ENCODE measurements at places on chromosomes 16 and 17.

DNA sequence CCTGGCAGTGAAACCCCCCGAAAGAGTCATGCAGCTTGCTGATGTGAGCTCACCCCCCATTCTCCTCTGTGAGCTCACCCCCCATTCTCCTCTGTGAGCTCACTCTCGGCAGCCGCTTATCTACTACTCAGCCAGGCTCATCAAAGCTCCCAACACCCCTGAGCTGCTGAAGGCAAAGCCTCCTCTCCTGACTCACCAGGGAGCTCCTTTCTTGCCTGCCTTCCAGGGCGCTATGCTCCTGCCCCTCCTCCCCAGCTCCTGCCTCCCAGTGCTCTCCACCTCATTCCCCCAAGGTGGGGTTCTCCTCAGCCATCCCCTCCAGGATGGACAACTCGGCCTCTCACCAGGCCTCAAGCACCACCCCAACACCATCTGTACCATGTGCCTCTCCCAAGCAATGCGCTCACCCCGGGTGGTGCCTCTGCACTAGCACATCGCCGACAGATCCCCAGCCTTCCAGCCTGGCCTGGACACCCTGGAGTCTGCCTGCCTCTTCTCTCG lies 27.7 kb upstream of the FAAP100 start:
- DNase-seq, result peak; percentile 74

DNA sequence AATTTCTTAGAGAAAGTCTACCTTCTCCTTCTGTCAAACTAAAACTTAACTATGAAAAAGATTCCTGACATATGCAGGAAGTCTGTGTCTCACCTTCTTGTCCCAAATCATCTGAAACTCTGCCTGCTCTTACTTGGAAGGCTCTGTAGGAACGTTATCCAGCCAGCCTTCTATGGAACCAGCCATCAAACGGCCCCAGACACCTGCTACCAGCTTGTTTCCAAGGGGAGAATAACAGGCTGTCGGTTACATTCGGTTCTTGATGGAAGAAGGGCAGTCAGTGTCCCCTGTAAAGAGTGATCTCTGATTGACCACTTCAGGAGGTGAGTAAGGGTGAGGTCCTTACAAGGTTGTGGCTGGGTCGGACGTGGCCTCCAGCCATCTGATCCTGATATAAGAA lies 1.7 kb downstream of the ADAMTS18 start:
- DNase-seq, result no peak

DNA sequence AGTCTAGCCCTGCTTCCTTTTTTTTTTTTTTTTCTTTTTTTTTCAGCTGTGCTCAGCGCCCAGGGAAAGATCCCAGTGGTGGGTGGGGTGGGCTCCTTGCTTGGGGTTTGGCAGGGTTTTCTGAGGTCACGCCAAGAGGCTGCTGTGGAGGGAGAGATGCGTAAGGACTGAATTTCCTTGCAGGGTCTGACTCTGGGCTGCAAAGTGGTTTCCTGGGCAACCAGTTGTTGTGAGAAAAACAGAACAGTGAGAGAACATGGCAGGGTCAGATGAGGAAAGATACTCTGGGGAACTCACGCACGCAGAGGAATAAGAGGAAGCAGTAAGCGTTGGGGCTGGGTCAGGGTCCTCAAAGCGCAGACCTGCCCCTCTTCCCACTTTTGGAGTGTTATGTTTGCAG lies 119.5 kb downstream of the IRF8 start:
- DNase-seq, result no peak

DNA sequence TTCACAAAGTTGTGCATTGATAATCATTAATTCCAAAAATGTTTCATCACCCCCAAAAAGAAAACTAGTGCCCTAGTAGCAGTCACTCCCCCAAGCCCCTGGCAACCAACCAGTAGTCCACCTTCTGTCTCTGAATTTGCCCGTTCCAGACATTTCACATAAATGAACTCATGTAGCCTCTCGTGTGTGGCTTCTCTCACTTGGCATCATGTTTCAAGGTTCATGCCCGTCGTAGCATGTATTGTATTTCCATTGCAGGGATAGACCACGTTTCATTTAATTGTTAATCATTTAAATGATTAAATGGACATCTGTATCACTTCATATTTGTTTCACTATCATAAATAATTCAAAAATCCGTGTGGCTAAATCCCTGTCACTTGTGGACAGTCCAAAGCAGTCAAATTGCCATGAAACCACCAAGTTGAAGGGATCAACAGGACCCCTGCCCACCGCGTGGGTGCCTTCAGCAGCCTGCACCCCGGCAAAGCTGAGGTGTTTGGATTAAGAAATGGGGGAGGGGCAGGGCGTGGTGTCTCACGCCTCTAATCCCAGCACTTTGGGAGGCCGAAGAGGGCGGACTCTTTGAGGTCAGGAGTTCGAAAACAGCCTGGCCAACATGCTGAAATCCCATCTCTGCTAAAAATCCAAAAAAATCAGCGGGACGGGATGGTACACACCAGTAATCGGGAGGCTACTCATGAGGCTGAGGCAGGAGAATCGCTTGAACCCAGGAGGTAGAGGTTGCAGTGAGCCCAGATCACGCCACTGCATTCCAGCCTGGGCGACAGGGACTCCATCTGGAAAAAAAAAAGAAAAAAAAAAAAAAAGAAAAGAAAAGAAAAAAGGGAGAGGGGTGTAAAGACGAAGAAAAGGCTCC lies 8.7 kb upstream of the FLYWCH2 start:
- no peak for DNase-seq

DNA sequence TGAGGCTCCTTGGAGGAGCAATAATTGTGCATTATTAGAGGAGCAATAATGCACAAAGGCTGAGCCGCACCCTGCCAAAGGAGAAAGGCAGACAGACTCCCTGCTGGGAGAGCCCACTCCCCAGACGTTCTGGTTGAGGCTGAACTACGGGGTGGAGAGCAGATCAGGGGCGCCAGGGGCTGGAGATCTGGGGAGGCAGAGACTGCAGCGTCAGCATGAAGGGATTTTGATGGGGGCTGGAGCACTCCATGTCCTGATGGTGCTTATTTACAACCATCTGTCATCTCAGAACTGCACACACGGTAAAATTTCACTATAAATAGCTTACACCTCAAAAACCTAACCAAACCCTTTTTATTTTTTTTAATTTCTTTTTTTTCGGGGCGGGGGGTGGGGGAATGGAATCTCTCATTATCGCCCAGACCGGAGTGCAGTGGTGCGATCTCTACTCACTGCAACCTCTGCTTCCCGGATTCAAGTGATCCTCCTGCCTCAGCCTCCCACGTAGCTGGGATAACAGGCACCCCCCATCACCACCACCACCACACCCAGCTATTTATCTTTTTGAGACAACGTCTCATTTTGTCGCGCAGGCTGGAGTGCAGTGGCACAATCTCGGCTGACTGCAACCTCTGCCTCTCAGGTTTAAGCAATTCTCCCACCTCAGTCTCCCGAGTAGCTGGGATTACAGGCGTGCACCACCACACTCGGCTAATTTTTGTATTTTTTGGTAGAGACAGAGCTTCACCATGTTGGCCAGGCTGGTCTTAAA lies 4.3 kb upstream of the C16orf95 start:
- no peak for DNase-seq

GRCh38 chr16:85046931-85047866 lies 19.6 kb downstream of the KIAA0513 start:
- DNase-seq, result no peak

Data from non-pigmented ciliary epithelial cell (primary cell).